ENCODE measurements at places on chromosomes 2 and 18.
A peak's percentile ranks its signal among the peaks of the same experiment; 100 is the strongest.

- DNase-seq, result no peak
These were observed 12.4 kb downstream of the TNS1 start for GRCh38 chr2:217990389-217990788.

GRCh38 chr18:35683021-35683420, 101.5 kb downstream of the GALNT1 start:
- no peak for DNase-seq

DNA sequence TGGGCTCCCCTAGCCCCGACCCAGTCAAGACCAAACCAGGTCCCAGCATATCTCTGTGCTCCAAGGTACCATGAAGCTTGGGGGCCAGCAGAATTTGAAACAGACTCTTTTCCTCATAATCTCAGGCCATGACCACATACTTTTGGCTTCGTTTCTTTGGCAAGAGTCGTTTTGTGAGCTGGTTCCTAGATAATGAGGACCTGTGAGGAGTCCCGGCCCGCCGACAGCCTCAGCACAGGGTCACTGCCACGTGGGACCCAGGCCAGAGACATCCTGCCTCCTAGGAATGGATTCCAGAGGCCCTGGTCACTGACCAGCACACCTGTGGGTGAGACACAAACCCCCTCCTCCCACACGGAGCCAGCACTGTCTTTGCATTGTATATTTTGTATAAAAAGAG, 73.5 kb downstream of the VAPA start:
- DNase-seq, result no peak

- DNase-seq, result no peak
These were observed 103.9 kb downstream of the RTN4 start for GRCh38 chr2:54946220-54946805.

GRCh38 chr2:1591978-1592907, 152.1 kb downstream of the PXDN start:
- peak; percentile 92 for DNase-seq

- no peak for DNase-seq
These were observed 842.1 kb upstream of the FANCL start for GRCh38 chr2:59083075-59083828.

DNA sequence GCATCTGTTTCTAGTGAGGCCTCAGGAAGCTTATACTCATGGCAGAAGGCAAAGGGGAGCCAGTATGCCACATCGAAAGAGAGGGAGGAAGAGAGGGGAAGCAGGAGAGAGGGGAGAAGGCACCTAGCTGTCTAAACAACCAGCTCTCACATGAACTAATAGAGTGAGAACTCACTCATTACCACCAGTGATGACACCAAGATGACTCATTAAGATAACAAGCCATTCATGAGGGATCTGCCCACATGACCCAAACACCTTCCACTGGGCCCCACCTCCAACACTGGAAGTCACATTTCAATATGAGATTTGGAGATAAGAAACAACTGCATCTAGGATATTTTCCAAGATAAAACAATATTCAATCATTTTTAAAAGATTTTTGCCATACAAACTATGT, 753.9 kb upstream of the ZEB2 start:
- no peak for DNase-seq

- peak; percentile 94 for DNase-seq
These were observed 263.6 kb downstream of the DYSF start for GRCh38 chr2:71716697-71717624.

DNA sequence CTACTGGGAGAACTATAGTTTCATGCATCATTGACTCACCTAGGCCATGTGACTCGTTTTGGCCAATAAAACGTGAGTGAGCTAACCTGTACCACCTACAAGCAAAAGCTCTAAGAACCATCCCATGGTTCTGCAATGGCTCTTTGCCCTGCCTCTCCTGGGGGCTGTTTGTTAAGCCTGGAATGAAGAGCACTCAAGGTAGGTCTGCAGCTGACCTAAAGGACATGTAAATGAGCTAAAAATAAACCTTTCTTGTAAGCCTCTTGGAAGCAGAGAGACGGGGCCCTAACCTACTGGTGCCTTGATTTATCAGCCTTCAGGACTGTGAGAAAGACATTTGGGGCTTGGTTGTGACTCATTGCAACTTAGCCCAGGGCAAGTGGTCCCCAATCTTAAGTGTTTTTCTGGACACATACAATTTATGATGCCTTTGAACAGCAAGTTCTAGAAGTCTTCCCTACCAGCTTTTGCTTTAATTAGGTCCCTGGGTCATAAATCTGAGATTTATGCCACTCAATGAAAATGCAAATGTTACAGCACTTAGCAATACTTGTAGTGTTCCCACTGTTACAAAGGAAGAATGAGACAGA, 107.4 kb downstream of the OSBPL6 start:
- no peak for DNase-seq

DNA sequence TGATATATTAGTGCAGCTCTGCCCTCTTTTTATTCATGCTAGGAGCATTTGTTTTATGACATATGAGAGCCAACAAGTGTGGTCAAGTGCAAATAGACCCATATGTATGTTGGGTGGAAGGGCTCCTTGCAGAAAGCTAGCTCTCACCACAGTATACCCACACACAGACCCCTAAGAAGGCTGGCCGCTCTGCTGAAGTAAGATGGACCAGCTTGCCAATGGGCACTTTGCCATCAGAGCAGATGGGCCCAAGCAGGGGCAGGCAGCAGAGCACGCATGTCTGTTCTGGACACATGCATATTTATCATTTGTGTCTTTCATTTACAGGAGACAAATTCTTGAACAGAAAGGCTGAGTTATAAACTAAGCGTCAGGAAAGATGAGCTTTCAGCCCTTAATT, 187.5 kb upstream of the DTNA start:
- DNase-seq, result peak; percentile 59

- no peak for DNase-seq
These were observed 460.2 kb upstream of the UBE2E3 start for GRCh38 chr2:180520206-180520605.

DNA sequence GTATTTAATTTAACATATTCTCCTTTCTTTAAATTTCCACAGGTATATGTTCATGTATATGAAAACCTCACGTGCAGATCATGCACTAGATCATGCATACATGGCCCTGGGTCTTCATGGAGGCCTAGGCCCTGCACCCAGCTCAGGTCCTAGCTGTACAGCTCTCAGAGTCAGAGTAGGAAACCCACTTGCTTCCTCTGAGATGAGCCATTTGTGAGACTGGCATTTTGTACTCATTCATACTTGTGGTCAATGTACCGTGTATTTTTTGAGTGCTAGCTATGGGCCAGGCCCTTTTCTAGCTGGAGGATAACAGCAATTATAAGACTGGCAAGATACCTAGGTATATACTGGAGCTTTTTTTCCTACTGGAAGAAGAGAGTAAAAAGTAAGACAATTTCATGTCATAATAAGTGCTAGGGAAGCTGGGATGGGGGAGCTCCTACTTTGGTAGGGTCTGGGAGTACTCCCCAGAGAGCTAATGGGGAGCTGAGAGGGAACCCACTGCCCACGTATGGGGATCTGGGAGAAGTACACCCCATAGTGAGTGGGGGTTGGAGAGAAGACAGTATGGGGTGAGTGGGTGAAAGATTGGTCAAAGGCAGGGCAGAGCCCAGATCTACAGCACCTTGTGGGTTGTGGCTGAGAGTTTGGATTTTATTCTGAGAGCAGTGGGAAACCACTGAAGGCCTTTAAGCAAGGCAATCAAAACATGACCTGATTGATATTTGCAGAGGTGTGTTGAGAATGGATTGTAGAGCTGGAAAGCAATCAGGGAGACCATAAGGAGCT, 72.0 kb downstream of the POLE4 start:
- DNase-seq, result no peak

GRCh38 chr2:122029945-122030344, 274.5 kb downstream of the TSN start:
- DNase-seq, result no peak

DNA sequence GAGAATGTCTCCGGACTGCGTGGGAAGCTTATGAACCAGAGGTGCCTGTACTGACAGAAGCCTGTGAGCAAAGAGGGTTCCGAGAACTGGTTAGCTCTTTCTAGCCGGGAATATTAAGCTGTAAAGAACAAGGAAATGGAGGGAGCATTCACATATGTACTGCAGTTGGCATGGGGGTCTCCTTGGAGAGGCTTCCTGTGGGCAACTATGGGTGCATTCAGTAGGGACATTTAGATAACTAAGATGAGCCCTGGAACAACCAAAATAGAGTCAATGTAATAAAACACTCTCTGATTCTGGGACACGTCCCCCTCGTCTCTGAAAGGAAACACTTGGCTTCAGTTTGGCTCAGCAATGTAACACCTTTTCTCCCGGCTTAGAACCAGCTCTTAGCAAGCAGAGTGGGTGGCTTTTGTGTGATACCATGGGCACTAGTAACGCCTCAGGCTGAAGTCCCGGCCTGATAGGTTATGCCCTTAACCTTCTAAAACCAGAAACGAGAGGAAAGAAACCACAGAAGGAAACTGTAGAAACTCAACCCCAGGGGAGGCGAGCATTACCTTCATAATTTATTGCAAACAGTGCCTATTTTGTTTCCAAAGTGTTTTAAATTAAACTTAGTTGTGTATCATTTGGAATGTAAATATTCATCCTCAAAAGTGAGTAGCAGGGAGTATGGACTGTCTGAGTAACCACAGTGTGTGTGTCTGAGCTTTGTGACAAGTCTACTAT, 48.8 kb upstream of the LPIN2 start:
- DNase-seq, result no peak

DNA sequence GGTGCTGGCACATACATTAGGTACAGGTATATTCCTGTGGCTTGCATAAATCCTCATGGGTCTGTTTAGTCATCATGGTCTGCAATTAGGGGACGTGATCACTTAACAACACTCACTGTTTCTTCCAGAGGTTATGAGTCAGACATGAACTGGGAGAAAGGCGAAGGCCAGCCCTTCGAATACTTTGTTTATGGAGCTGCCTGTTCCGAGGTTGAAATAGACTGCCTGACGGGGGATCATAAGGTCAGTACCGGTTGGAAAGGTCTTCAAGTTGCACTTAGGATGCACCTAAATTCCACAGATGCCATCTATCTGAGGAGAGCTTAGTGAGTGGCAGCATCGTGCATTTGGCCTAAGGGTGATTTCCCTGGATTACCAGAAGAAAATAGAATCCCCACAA, 76.9 kb downstream of the AOX1 start:
- DNase-seq, result no peak

GRCh38 chr2:222318026-222318711, 19.4 kb upstream of the PAX3 start:
- peak; percentile 81 for DNase-seq

- peak; percentile 79 for DNase-seq
These were observed 9.2 kb downstream of the PTMA start for GRCh38 chr2:231717281-231718171.

DNA sequence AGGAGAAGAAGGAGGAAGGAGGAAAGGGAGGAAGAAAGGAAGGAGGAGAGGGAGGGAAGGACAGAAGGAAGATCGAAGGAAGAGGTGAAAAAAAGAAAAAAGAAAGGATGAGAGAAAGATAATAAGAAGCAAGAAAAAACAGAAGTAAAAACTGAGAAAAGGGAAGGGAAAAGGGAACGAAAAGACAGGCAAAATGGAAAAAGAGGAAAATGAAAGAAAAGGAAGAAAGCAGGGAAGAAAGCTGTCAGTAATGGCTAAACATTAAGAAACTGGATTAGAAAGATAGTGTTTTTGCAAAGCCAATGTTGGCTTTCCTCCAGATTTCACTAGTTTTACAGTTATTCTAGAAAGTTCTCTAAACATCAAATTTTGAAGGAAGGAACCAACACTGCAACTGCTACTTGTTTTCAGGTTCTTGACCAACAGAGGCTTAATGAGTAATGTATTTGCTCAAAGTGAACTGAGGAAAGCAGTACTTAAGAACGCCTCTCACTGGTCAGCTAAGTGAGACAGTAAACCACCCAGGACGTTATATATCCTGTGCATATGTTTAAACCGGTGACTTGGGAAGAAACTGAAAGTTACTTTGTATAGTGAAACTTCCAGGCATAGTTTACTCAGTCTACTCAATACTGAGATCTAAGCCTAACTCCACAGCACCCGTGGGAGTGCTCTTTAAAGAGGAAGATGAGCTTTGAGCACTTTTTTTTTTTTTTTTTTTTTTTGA, 286.2 kb upstream of the TRIB2 start:
- no peak for DNase-seq

DNA sequence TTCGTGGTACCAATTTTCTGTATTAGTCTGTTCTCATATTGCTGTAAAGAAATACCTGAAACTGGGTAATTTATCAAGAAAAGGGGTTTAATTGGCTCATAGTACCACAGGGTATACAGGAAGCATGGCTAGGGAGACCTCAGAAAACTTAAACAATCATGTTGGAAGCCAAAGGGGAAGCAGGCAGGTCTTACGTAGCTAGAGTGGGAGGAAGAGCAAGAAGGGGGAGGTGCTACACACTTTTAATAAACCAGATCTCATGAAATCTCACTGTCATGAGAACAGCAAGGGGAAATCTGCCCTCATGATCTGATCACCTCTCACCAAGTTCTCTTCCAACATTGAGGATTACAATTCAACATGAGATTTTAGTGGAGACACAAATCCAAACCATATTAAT, 226.8 kb upstream of the TPO start:
- no peak for DNase-seq

DNA sequence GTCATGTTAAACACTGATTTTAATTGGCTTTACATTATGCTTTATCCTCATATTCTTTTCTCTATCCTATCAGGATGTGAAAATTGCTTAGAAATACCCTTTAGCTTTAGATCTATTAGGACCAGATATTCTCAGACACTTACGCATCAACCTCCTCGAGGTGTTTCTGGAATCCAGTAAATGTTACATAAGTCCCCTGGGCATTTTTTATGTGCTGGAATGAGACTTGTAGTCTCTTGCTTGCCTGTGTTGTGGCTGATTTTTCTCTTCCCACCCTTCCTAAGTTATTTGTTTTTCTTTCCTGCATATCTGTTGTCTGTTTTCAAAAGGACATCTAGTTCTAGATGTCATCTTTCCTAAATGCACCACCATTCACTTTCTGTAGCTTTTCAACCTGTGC, 197.1 kb downstream of the CCDC85A start:
- DNase-seq, result no peak

DNA sequence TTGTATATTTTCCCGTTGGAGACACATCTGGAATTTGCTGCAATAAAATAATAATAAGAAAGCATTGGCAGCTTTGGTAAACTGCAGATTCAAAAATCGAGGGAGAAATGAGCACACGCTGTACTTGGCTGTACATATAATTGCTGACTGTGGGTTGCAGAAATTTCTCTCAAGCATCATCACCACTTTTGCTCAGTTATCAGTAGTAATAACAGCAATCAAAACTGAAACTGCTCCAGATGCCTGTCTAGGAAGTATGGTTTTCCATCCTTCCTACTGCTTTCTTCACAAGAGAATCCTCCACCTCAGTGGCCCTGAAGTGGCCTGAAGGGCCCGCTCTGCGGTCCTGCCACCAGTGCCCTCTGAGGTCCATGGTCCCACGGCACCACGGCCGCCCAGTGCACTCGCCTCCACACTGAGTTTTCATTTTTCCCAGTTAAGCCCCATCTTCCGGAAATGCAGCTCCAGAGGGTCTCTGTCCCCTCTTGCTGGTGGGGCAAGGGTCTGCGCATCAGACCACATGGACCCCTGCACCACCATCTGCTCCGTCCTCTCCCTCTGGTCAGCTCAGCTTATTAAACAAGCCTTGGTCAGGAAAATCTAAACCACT, 3.9 kb downstream of the DUSP28 start:
- peak; percentile 64 for DNase-seq

Measured in posterior vena cava (tissue), 2 donors.